Testis (tissue), 5 donors: ENCODE measurements at places on chromosomes 5 and 9. TPM values are rescaled to one million over a fixed set of nuclear protein-coding genes. Genes with fewer than 3 reads are reported as not detected.

Gene IL3
- total RNA-seq = 0.39 TPM

Gene COL23A1
- 5.0 TPM for total RNA-seq

Gene FYB1
- total RNA-seq = 2.5 TPM

Gene RELL2
- 11.3 TPM for total RNA-seq

Gene STRBP
- total RNA-seq = 66.5 TPM

Gene HDHD3
- 22.9 TPM for total RNA-seq

Gene SLC34A3
- 0.25 TPM for total RNA-seq

Gene ABCA1
- 57.9 TPM for total RNA-seq

Gene FAM13B
- 125 TPM for total RNA-seq

Gene ANKRD31
- 16.9 TPM for total RNA-seq

Gene FOXI1
- not detected for total RNA-seq

Gene PPP1R26
- 33.1 TPM for total RNA-seq

DNA sequence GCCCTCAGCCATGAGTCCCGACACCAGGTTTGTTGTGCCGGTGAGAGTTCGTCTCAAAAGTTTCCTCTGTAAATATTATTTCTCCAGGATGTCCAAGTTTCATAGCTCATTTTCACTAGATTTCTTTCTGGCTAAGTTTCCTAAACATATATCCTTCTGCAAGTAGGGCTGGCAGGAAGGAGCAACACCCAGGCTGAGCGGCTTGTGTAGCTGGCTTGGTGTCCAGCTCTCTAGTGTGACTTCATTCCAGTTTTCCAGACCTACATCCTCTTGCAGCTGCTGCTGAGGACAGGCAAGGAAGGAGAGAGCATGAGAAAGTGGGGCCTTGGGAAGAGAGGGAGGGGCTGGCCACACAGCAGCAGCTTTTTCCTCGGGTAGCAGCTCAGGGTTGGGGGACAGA lies 80.3 kb downstream of the FGF1 start:
- H3K36me3 ChIP-seq = no peaks in the 10 kb centered on the region
- H3K4me3 ChIP-seq = no peak overlapping the region
- H3K27me3 ChIP-seq = no peaks in the 10 kb centered on the region
- no peak for DNase-seq
- no peak overlapping the region for H3K27ac ChIP-seq

DNA sequence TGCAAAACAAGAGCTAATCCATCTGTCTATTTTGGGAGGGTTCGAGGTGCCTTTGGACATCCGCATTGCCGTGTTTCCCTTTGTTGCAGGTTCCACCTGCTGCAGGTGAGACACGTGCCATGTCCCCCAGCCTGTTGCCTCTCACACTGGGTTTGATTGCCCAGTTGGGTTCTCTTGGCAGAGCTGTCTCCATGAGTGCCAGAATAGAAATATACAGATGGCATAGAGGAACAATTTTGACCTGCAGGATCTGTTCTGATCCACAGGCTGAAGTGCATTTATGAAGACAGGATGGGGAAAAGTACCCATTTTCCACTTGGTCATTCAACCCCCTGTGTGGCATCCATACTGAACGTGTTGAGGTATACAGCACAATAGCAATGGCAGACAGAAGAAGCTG lies 178.1 kb downstream of the SGCD start:
- DNase-seq = no peak
- no peaks in the 10 kb centered on the region for H3K27me3 ChIP-seq
- H3K27ac ChIP-seq = no peak overlapping the region
- no peaks in the 10 kb centered on the region for H3K4me1 ChIP-seq
- H3K36me3 ChIP-seq = no peaks in the 10 kb centered on the region

DNA sequence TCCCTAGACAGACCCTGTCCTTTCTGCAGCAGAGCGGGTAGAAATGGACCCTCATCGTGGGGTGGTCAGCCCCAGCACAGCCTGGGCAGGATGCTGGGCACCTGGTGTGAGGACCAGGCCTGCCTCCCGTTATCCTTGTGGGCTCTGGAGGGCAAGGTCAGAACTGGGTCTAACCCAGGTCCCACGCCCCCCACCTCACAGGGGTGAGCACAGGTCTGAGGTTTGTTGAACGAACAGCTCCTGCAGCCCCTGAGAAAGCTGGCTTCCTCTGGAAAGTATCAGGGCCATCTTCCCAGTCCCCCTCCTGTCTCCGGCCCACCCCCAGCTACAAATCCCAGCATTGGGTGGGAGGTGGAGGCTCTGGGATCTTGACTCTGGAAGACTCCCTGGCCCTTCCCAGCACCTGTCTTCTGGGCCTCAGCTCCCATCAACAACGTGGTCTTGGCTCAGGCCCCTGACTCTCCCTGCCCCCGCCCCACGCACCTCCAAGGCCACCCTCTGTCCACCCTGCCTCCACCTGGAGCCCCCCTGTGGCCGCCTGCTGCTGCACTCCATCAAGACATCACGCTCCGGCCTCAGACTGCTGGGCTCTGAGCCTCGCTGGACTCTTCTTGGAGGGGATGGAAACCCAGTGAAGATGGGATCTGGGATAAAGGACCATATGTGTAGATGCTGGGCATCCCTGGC lies 30.1 kb upstream of the CNOT6 start:
- H3K36me3 ChIP-seq = no peaks in the 10 kb centered on the region
- no peaks in the 10 kb centered on the region for H3K4me1 ChIP-seq
- H3K27me3 ChIP-seq = no peaks in the 10 kb centered on the region
- no peak overlapping the region for H3K4me3 ChIP-seq
- DNase-seq = no peak
- no peak overlapping the region for H3K27ac ChIP-seq

- no peaks in the 10 kb centered on the region for H3K4me1 ChIP-seq
- H3K36me3 ChIP-seq = no peaks in the 10 kb centered on the region
- DNase-seq = no peak
- no peak overlapping the region for H3K4me3 ChIP-seq
These were observed 25.1 kb downstream of the ZNF618 start for GRCh38 chr9:113901221-113901688.

GRCh38 chr9:99114049-99114440 lies 9.1 kb downstream of the TGFBR1 start:
- no peak overlapping the region for H3K4me3 ChIP-seq
- no peak for DNase-seq
- H3K27me3 ChIP-seq = no peaks in the 10 kb centered on the region
- H3K36me3 ChIP-seq = no peaks in the 10 kb centered on the region

- H3K27ac ChIP-seq = no peak overlapping the region
- no peak for DNase-seq
- no peaks in the 10 kb centered on the region for H3K27me3 ChIP-seq
These were observed 112.6 kb downstream of the TMC1 start for GRCh38 chr9:72633966-72634365.

GRCh38 chr5:3301306-3301705 lies 294.3 kb upstream of the IRX1 start:
- no peaks in the 10 kb centered on the region for H3K36me3 ChIP-seq
- no peak overlapping the region for H3K4me3 ChIP-seq
- no peak overlapping the region for H3K27ac ChIP-seq
- no peak for DNase-seq
- no peaks in the 10 kb centered on the region for H3K4me1 ChIP-seq

DNA sequence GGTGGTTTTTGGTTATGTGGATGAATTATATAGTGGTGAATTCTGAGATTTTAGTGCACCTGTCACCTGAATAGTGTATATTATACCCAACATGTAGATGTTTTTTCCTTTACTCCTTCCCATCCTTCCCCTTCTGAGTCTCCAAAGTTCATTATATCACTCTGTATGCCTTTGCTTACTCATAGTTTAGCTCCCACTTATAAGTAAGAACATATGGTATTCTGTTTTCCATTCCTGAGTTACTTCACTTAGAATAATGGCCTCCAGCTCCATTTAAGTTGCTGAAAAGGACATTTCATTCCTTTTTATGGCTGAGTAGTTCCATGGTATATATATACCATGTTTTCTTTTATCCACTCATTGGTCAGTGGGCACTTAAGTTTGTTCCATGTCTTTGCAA lies 161.6 kb upstream of the CD180 start:
- H3K27me3 ChIP-seq = no peaks in the 10 kb centered on the region
- H3K4me1 ChIP-seq = peaks cover 11% of the 10 kb centered on the region
- DNase-seq = no peak
- H3K4me3 ChIP-seq = no peak overlapping the region

DNA sequence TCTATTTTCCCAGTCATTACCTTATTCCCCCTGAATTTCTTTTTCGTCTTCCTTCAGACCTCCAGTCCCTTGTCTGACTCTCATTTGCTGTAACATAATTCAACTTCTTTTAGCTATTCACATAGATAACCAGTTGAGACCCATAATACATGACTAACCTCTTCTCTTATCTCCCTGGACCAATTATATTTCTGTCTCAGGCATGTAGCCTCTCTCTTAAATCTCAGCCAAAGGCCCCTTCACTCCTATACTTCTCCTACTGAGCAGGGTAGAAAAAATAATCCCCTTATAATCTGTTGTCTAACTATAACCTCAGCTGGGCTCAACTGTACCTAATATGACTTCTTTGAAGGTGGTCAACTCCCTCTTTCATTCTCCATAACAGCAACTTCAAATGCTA lies 20.9 kb downstream of the RANBP6 start:
- H3K36me3 ChIP-seq = no peaks in the 10 kb centered on the region
- no peak overlapping the region for H3K4me3 ChIP-seq
- no peaks in the 10 kb centered on the region for H3K27me3 ChIP-seq

GRCh38 chr5:38467353-38468040 lies 88.9 kb downstream of the LIFR start:
- H3K36me3 ChIP-seq = no peaks in the 10 kb centered on the region
- H3K27me3 ChIP-seq = no peaks in the 10 kb centered on the region
- H3K4me1 ChIP-seq = peaks cover 54% of the 10 kb centered on the region
- H3K27ac ChIP-seq = peak overlapping the region; percentile 84
- peak; percentile 80 for DNase-seq

GRCh38 chr9:111284703-111285102 lies 45.3 kb downstream of the OR2K2 start:
- H3K4me1 ChIP-seq = no peaks in the 10 kb centered on the region
- H3K4me3 ChIP-seq = no peak overlapping the region
- no peak for DNase-seq
- no peaks in the 10 kb centered on the region for H3K27me3 ChIP-seq

GRCh38 chr9:84072621-84073180 lies 92.1 kb downstream of the RMI1 start:
- no peak for DNase-seq
- no peaks in the 10 kb centered on the region for H3K27me3 ChIP-seq
- H3K4me3 ChIP-seq = no peak overlapping the region
- no peaks in the 10 kb centered on the region for H3K36me3 ChIP-seq
- H3K4me1 ChIP-seq = no peaks in the 10 kb centered on the region
- no peak overlapping the region for H3K27ac ChIP-seq

- no peaks in the 10 kb centered on the region for H3K4me1 ChIP-seq
- DNase-seq = no peak
- no peak overlapping the region for H3K27ac ChIP-seq
- H3K36me3 ChIP-seq = no peaks in the 10 kb centered on the region
- no peaks in the 10 kb centered on the region for H3K27me3 ChIP-seq
These were observed 145.8 kb downstream of the TMEM232 start for GRCh38 chr5:110580625-110581024.

GRCh38 chr5:127660047-127660733 lies 11.3 kb downstream of the CTXN3 start:
- peak overlapping the region; percentile 60 for H3K27ac ChIP-seq
- DNase-seq = no peak
- H3K4me1 ChIP-seq = peaks cover 20% of the 10 kb centered on the region

DNA sequence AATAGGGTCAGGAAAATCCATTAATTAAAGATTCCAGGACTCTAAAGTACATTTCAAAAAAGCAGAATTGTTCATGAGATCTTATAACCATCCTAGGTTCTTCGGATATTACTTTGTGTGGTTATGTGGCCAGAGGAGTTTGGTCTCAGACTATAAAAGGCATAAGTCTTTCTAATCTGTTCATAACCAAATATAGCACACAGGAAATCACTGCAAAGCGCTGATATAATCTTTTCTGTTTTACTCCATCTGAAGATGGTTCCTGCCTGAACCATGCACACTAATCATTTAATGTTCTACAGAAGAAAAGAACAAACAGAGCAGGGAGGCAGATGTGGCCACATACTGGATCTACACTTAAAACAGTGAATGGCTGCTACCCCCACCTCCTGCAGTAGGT lies 182.8 kb downstream of the SEMA5A start:
- no peak overlapping the region for H3K4me3 ChIP-seq
- H3K27me3 ChIP-seq = no peaks in the 10 kb centered on the region
- H3K36me3 ChIP-seq = no peaks in the 10 kb centered on the region
- no peaks in the 10 kb centered on the region for H3K4me1 ChIP-seq

DNA sequence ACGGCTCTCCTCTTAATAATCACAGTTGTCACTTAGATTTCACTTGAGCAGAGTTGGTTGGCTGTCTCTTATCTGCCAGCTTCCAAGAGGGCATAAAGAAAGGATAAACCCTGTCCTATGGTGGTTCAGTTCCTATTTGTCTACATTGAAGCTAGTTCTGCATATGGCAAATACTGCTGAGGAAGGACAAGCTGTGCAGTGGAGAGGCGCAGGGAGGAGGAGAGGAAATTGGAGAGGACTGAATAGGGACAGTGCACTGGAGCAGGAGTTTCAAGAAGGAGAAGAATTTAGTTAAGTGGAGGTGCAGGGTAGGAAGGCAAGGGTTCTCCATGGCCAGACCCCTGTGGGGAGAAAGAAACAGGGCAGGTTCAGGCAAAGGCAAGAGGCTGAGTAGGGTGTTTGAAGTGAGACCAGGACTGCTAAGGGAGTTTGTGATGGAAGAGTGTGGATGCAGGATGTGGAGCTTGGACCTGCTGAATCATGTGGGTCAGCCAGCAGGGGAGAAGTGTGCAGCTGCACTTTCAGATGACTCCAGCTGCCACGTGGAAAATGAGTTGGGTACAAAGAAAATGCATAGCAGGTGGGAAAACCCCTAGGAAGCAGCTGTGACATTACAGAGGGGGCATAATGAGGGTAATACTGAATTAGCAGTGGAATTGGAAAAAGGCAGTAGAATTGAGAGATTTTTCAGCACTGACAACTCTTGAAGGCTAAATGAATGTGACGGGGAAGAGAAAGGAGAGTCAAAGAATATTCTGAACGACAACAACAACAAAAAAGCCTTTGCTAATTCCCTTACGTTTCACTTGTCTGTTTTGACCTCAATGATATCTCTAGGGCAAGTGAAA lies 66.8 kb downstream of the MAMDC2 start:
- H3K27ac ChIP-seq = peak overlapping the region; percentile 68
- H3K4me3 ChIP-seq = no peak overlapping the region
- no peaks in the 10 kb centered on the region for H3K36me3 ChIP-seq

DNA sequence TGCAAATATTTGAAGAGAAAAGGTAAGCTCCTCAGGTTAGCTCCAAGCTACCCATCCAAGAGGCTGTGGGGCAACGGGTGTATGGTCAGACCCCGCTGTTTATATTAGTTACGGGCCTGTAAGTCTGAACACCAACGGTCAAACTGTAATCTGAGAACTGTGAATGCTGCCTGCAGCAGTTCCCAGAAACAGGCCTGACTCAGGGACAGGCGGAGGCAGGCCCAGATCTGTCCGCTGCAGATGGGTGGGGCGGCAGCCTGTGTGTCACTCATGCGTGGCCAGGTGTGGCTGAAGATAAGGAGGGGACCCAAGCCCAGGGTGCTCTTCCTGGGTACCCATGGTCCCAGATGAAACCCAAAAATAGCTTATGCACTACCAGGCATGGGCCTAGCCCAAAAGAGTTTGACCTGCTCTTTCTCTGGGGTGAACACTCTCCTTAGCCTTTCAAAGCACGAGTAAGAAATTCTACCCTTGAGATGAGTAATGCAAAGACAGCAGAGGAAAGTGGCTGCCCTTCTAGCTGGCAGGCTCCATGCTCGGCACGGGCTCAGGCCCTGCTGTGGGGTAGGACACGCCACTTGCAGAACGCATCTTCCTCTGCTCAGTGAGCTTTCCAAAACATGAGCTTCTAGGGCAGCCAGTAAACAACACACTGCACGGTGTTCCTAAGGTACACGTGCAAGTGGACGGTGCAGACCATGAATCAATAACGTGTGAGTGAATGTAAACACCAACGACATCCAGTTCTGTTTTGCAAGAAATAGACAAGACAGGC lies 9.1 kb downstream of the UBAC1 start:
- no peaks in the 10 kb centered on the region for H3K27me3 ChIP-seq
- no peaks in the 10 kb centered on the region for H3K36me3 ChIP-seq
- no peak for DNase-seq
